Endothelial cell (in vitro differentiated cells): ENCODE measurements at places on chromosomes 11 and 22. TPM values are rescaled to one million over a fixed set of nuclear protein-coding genes. Genes with fewer than 3 reads are reported as not detected.

The GRM5 gene
- total RNA-seq: 0.28 TPM

The DUSP18 gene
- total RNA-seq: 21.4 TPM

The DEFB131B gene
- not detected for total RNA-seq

The OR5A1 gene
- not detected for total RNA-seq

The ASRGL1 gene
- total RNA-seq: 9.3 TPM

The C11orf52 gene
- 2.8 TPM for total RNA-seq

The GPR83 gene
- 0.31 TPM for total RNA-seq

The E2F8 gene
- total RNA-seq: 0.92 TPM

The CASP12 gene
- 0.95 TPM for total RNA-seq

The RASL10A gene
- total RNA-seq: 30.1 TPM

The OR8G5 gene
- 0.18 TPM for total RNA-seq

The PTH gene
- not detected for total RNA-seq

The POLDIP3 gene
- total RNA-seq: 50.0 TPM

The BAIAP2L2 gene
- 0.77 TPM for total RNA-seq

The EFCAB6 gene
- 0.69 TPM for total RNA-seq

The SLC7A4 gene
- not detected for total RNA-seq

The UCP3 gene
- total RNA-seq: 1.6 TPM

The TUB gene
- 2.9 TPM for total RNA-seq

The AGBL2 gene
- total RNA-seq: 1.7 TPM

The TRIM48 gene
- total RNA-seq: not detected

The PIH1D2 gene
- total RNA-seq: 2.5 TPM

The SMTNL1 gene
- 45.2 TPM for total RNA-seq

The PRDM11 gene
- total RNA-seq: 16.0 TPM

The GRAP2 gene
- total RNA-seq: 20.5 TPM

The FOLR2 gene
- total RNA-seq: not detected

The TBX1 gene
- total RNA-seq: 0.56 TPM
